ENCODE measurements at places on chromosomes 4 and X.

GRCh38 chr4:148850257-148850995, 408.2 kb upstream of the NR3C2 start:
- no peak for DNase-seq

DNA sequence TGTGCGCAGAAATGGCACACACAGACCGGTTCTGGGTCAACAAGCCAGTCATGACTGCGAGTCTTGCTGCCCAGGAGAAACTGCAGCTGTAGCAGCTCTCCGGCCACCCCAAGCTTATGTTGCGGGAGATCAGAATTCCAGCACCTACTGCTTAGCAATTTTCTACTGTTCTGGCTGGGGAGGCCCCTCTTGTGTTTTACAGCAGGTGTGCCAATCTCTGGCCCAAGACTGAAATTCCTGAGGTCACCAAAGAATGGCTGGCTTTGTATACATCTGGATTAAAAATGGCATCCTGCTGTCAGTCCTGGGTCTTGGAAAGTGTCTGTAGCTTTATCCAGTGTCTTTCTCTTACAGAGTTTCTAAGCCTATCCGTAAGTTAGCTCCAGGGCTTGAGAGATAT, 68.9 kb upstream of the TRAM1L1 start:
- no peak for DNase-seq

DNA sequence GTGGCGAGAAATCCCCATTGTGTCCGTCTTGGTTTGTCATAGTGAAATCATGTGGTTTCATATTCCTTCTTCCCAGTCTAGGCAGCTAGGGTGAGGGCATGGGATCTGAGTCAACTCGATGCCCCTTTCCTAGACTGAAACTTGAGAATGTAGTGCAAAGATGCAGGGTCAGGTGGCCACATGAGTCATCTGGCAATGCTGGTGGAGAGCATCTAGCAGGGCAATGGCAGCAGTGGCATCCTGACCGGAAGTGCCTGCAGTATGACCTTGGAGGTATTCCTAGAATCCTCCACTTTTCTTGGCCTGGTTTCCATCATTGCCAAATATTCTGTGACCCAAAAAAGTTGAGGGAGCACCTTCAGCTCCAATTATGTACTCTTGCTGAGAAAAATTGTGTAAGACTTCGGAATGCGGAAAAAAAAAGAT, 39.1 kb upstream of the TMEM184C start:
- no peak for DNase-seq

DNA sequence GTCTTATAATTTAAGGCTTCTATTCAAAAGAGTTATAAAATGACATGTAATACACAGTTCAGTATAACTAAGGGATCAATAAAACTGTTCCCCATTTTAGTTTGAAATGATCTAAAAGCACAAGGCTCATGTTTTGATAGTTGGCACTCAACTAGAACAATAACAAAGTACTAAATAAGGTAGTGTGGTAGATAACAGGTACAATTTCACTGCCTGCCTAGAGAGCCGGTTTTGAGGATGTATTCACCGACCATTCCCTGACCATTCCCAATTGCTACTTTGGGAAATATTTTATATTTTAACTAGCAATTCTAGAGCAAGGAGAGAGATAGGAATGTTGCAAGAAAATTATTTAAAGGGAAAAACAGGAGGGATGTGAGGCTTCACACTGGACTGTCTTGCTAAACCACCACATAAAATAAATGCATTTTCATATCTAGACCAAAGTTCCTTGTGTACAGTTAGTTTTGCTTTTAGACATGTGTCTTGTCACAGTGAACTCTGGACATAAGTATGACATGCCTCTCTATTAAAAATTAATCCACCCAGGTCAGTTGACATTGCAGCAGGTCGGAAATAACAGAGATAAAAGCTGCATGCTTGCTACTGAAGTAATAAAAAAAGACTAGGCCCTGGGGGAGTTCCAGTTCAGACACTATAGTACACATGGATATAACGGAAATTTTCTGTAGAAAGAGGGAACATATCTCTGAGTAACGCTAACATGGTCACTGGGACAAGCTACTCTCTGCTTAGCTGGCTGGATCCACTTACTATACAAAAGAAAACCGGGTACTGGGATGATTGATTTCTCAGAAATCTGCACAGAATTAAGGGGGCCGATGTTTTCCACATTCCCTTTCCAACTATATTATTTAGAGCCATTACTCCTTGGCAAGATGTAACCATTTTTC, 56.3 kb upstream of the NAP1L5 start:
- no peak for DNase-seq

Measured in NCI-H2029 treated with DMSO at 0.1 percent for 48 hours (cell line).